Osteocyte (in vitro differentiated cells): ENCODE measurements at places on chromosomes 1 and 21.
A peak's percentile ranks its signal among the peaks of the same experiment; 100 is the strongest.

DNA sequence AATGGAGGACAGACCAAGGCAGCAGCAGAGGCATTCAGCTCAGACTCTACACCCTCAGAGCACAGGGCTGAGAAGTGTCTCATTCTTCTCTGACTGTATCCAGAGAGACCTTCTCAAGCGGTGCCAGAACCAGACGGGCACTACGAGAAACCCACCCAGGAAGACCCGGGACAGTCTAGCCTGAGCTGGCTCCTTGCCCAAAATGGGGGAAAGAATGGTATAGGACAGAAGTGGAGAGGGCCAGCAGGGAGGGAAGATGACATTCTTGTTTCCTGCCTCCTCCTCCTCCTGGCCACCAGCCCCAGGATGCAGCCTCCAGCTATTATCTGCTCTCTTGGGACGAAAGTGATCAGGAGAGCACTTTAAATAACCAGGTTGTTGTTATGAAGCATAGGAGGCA is 22.6 kb upstream of the PRELP start:
- DNase-seq, result no peak

GRCh38 chr1:228862542-228863505 is 127.5 kb downstream of the RHOU start:
- peak; percentile 54 for DNase-seq

DNA sequence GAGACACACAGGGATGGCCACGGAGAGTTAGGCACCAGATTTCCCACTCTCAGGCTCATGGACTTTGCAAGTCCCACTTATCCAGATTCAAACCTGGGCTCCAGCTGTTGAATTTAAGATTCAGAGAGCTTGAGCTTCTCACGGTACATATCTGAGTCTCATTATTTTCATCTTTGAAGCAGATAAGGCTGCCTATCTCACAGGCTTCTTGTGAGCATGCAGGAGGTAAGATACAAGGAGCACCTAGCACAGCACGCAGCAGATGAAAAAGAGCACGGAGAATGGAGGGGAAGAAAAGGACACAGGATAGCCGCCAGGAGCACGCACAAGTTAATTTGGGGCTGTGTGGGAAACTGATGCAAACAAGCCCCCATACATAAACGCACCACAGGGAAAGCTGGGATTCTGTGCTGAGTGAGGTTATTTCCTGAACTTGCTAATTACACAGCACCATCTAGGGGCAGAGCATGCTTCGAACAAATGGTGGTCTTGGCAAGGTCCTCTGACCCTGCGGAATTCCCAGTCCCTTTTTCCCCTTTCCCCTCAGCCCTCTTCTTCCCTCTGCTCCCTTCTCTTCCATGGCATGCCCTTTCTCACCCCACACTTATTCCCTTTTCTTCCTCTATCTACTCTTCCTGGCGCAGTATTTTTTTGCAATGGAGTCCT is 134.7 kb upstream of the VANGL1 start:
- DNase-seq, result no peak

GRCh38 chr21:38809198-38809878 is 3.6 kb downstream of the ETS2 start:
- DNase-seq, result peak; percentile 42

GRCh38 chr1:151508833-151509232 is 2.4 kb upstream of the CGN start:
- no peak for DNase-seq

DNA sequence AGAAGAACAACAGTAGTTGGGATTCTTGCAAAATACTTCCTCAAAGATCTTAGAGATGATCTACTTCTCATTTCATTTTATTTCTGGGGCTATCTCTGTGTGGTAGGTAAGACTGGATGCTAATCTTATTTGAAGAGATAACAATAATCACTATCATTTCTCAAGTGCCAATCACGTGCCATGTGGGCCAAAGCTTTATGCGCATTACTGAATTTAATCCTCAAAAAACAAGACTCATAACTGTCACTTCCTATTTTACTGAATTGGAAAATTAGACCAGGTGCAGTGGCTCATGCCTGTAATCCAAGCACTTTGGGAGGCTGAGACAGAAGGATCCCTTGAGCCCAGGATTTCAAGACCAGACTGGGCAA is 121.7 kb downstream of the KCNN3 start:
- no peak for DNase-seq

- no peak for DNase-seq
Observed at GRCh38 chr1:221776495-221777301, 34.8 kb upstream of the DUSP10 start.

DNA sequence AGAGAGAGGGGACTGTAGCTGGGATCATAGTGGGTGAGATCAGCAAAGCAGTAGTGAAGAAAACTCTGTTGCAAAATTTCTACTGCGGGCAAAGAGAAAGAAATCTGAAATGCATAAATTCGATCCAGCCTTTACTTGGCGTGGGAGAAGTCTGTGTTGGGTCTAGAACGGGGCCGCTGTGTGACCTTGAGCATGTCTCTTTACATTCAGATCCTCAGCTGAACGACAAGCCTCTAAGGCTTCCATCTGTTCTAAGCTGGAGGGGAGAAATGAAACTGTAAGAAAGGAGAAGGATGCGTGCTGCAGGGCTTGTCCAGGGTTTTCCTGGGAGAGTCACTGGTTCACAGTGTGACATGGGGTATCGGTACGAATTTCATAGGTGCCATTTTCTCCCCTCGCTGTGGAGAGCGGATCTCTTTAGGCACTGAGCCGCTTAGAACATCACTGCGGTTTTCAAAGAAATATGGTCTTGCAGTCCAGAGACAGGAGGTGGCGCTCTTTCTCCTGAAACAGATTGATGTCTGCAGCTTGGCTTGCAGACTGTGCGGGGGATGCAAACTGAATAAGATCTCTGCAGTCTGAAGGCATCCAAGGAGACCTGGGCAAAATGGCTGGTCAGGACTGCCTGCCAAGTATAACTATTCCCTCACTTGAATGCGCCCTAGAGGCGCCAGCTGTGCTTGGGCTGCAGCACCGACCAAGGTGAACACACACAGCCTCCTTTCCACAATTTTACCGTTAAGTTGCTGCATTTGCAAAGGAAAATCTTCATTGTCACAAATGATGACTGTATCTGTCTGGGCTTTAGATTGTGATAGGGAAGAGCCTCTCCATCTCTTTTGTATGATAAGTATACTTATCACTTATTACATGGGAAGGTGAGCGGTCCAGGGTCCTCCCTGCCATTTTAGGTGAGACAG is 104.1 kb downstream of the XCL2 start:
- peak; percentile 91 for DNase-seq

- peak; percentile 64 for DNase-seq
Observed at GRCh38 chr1:2795926-2796325, 5.6 kb downstream of the TTC34 start.

- DNase-seq, result no peak
Observed at GRCh38 chr1:189606795-189607476, 870.7 kb downstream of the BRINP3 start.

DNA sequence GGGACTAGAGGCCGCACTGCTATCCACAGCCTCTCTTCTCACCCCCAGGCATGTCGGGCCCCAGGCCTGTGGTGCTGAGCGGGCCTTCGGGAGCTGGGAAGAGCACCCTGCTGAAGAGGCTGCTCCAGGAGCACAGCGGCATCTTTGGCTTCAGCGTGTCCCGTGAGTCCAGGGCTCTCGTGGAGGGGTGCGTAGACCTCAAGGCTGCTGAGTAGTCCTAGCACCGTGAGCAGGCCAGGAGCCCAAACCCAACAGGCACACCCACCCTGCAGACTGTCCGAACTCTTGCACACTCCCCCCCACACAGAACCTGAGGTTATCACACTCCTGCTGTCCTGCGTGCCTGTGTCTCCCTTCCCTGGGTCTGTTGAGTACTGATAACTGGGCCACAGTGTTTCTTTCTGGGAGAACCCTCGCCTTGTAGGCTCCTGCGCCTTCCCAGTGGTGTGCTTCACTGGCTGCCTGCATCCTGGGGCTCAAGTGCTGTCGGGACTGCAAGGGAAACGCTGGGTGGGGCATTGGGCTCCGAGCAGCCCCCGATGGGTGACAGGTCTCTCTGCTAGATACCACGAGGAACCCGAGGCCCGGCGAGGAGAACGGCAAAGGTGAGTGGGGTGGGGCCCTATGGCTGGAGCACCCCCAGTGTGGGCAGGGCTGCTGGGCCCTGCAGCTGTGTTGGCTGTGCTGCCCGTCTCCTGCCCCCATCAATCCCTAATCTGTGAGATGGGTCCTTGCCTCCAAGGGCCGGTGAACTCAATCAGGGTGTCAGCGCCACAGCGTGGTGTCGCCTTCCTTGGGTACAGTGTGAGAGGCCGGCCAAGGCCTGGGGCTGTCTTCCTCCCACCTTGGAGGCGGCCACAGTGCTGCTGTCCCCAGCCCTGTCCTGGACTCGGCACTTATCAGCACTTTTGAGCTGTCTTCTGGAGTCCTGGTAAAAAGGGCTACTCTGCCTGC is 4.0 kb upstream of the GJC2 start:
- DNase-seq, result peak; percentile 83

DNA sequence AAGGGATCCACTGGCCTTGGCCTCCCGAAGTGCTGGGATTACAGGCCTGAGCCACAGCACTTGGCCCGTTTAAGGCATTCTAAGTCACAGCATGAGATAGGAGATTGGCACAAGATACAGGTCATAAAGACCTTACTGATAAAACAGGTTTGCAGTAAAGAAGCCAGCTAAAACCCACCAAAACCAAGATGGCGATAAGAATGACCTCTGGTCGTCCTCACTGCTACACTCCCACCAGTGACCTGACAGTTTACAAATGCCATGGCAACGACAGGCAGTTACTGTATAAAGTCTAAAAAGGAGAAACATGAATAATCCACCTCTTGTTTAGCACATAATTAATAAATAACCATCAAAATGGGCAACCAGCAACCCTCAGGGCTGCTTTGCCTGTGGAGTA is 33.3 kb upstream of the RCC2 start:
- no peak for DNase-seq

- DNase-seq, result no peak
Observed at GRCh38 chr21:44887807-44888580, 14.5 kb upstream of the PTTG1IP start.

GRCh38 chr1:158810311-158810710 is 20.8 kb upstream of the MNDA start:
- no peak for DNase-seq

- DNase-seq, result no peak
Observed at GRCh38 chr1:39348278-39348677, 143.2 kb upstream of the BMP8A start.

DNA sequence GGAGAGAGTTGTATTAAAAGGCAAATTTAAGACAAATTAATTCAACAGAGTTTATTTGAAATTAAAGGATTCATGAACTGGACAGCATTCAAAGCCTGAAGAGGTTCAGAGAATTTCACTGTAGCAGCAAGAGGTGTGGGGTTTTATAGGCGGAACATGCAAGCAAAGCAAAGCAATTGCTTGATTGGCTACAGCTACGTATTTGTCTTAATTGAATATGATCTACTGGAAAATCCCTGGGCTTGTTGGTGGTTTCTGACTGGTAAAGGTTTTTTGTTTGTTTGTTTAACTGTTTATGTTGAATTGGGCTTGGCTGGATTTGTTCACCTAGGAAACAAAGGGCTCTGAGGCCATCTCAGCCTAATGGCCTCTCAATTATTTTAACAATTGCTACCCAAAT is 61.5 kb downstream of the KCNK1 start:
- DNase-seq, result no peak

- no peak for DNase-seq
Observed at GRCh38 chr1:54335011-54335754, 71.0 kb downstream of the SSBP3 start.

- no peak for DNase-seq
Observed at GRCh38 chr1:55338448-55338820, 123.3 kb upstream of the USP24 start.

GRCh38 chr1:77545970-77546369 is 136.5 kb downstream of the ZZZ3 start:
- DNase-seq, result no peak

DNA sequence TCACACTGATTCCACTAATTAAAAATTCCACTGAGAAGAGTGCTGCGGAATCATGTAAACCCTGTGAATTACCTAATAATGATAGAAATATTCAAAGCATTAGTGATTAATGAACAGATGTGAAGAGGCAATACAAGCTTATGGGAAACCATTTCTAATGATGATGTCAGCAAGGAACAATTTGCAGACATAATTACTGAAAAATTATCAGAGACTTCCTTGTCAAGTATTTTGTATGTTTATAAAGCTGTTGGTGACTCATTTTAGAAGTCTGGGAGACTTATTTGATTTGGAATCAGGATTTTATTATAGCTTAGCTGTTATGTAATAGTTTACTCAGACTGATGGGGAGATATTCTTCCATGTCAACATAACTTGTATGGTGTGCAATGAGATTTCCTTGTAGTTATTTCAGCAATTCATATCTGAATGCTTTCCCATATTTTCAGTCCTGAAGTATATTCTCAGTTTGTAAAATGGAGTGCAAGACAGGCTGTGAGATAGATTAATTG is 135.5 kb downstream of the TGFB2 start:
- DNase-seq, result no peak

GRCh38 chr21:41593760-41594138 is 85.8 kb upstream of the TMPRSS2 start:
- DNase-seq, result no peak
